GM18507 (cell line): ENCODE measurements at places on chromosomes 2 and 18.

DNA sequence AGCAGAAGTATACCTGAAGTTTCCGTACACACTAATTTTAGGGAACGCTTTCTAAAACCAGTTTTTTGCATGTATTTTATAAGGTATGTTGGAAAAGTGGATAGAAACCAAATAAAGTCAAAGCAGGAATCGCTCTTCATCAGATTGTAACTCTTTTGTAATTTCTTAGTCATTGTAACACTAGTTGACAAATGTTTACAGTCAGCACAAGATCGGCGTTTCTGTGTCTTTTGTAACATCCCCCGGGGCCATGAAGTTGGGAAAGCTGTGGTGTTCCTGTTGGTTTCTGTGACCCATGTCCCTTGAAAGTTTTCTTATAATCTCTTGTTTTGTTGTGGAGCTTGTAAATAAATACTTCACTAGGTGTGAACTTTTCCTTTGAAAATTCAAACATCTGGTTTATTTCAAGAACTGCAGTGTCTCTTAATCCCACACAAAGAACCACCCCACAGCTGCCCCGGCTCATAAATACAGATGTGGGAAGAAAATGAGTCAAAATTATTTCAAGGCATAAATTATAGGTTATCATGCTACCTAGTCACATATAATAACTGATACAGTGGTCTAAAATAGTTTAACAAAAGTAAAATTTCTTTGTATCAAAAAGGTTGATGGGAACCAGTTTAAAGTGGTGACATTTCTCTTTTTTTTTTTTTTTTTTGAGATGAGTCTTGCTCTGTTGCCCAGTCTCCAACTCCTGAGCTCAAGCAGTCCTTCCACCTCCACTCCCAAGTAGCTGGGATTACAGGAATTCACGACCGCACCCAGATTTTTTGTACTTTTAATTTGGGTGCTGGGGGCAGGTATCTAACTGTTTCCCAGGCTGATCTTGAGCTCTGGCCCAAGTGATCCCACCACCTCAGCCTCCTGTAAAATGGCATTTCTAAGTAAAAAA is 751 bp upstream of the NMI start:
- DNase-seq: no peak

GRCh38 chr2:225400060-225400511 is 576 bp downstream of the NYAP2 start:
- no peak for DNase-seq

DNA sequence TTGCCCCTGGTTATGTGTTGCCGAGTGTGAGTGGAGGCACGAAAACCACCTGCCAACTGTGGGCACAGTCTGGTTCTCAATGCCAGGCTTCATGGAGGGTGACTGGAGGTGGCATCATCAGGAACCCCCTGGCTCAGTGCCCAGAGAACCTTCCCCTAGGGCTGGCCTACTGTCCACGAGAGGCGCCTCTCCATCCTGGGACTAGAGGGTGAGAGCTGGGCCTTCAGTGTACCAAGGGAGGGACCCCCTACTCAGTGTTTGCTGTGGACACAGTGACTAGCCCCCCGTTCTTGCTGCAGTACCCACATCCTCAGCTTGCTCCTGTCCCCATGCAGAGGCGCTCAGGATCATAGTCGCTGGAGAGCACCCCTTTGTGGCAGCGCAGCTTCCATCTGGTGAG is 202.6 kb downstream of the HDAC4 start:
- DNase-seq: no peak

DNA sequence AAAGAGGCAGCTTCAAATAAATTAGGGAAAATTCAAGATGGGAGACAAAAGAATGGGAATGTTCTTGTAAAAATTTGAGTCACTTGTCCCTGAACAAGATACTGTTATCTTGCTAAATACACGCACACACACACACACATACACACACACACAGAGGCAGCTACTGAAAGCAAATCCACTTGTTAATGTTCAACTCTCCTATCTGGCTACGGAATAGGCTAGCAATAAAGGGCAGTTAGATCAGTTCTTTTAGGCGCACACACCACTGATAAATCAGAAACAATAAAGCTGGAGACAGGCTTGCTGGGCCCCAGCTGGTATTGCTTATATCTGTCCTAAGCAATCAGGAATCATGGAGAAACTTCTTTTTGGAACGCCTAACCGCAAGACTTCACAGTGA is 461.6 kb downstream of the BCL11A start:
- DNase-seq: no peak

GRCh38 chr2:114057638-114058037 is 167.7 kb downstream of the ACTR3 start:
- DNase-seq: no peak

- DNase-seq: no peak
Observed at GRCh38 chr18:54530285-54530684, 60.8 kb upstream of the DYNAP start.

DNA sequence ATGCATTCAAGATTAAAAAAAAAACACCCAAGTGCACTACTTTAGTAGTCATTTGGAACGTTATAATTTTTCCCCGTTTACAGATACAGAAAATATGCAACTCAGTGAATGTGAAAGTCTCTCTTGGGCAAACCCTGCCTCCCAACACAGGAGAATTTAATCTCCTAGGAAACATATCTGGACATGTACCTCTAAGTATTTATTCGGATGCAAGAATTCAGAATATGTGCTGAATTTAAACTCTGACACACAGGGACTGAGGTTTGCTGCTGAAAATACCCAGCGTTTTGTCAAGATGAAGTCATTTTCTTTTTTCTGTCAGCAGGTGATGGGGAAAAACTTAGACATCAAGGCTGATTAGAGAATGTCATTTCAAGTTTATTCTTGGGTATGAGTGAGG is 105.4 kb downstream of the ACKR3 start:
- DNase-seq: no peak

GRCh38 chr2:158533009-158533408 is 76.3 kb downstream of the PKP4 start:
- DNase-seq: no peak

- no peak for DNase-seq
Observed at GRCh38 chr18:32802591-32803451, 30.0 kb upstream of the KLHL14 start.

GRCh38 chr2:102063941-102064678 is 72.3 kb downstream of the IL1R2 start:
- DNase-seq: no peak

DNA sequence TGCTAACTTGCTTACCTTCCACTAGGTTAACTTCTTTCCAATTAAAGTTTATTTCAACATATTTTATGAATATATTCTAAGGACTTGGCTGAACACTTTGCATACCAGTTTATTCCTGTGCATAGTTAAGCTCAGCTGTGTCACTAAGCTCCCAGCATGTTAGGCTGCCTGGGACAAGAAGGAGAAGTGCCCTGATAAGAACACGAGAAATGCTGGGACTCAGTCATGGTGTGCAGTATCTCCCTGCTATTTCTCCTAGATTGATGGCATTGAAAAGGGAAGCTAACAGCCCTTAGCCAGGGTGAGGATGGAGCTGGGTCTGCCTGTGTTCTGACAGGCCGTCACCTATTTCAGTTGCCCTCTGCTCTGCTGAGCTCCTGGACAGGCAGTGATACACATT is 164.3 kb downstream of the TRABD2A start:
- DNase-seq: no peak

DNA sequence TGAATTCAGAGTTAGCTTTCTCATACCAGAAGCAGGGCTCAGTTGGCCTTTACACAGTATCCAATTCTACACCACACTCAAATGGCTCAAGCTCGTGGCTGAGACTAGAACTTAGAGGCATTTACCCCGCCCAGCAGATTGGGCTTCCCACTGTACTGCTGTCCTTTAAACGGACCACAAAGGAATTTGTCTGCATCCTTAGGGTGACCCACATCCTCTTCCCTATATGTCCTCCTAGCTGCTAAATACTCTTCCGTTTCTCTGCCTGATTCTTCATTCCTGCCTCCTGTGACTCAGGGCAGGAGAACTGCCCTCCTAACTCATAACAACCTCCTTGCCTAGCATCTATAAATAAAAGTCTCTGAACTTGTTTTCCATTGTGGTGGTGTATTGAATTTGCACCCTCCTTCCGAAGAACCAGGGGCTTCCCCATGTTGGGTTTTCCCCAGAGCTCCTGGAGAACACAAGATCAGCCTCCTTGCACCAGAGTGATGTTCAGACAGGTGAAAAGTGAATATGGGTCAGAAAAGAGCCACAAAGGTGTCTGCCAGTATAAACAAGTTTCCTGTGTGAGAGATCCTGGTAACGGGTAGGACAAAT is 32.0 kb upstream of the MC4R start:
- DNase-seq: no peak

DNA sequence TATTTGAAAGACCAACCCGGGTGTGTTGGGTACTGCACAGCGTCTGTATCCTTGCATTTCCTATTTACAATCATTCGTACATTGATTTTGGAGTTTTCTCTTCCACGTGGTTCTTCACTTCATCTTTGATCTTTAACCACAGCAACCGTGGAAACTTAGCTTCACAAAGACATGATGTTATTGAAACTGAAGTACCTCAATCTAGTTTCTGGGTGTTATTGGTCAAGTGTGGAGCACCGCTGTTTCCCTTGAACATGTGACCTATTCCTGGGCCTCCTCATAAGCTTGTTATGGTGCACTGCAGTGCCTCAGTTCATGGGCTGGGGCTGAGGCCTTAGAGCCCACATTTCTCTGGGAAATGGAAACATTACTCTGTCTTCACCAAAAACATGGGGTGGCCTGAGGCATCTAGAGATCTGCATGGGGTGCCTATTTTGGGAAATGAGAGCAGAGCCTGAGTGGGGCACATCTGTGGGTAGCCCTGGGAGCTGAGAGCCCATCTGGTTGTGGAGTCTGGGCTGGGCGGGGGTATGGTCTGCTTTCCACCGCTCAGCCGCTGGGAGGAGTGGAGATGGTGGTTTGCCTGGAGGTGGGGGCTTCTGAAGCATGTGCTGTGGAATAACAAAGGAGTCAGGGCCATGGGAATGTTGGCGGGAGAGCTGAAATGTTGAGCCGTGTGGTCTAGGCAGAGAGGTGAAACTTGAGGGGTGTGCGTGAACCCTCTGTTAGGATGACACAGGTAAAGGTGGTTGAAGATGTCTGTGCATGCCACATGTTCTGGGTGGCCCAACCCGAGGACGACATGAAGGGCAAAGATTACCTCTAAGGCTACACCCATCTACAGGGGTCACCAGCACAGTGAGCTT is 37.4 kb downstream of the ZNF236 start:
- DNase-seq: no peak

DNA sequence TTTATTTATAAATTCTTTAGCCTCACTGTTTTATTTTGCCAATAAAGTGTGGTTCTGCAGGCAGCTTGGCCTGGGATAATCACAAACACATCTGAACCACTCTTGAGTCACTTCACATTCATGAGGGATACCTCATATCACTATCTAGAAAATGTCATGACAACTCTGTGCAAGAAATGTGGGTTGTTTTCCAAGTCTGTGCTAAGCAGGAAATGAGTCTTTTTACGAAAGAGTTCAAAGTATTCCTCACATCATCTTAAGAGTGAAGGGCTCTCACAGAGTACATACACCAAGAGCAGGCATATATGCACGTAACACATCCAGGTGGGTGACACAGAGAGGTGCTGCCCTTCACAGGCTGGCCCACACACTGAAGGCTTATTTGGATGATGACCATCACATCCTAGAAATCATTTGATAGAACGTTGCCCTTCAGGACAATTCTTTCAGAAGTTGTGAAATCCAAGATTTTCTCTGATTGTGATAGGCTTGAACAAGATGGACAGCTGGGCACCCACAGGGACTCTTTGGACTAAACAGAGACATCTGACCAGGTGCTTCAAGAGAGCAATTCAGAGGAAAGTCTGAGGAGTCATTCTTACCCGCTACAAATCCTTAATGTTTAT is 811.1 kb upstream of the LRATD1 start:
- DNase-seq: no peak

- DNase-seq: no peak
Observed at GRCh38 chr2:67824186-67824585, 238.6 kb downstream of the C1D start.

GRCh38 chr2:18871430-18871829 is 282.1 kb upstream of the NT5C1B start:
- DNase-seq: no peak

- DNase-seq: no peak
Observed at GRCh38 chr2:229126066-229126465, 145.0 kb downstream of the PID1 start.

DNA sequence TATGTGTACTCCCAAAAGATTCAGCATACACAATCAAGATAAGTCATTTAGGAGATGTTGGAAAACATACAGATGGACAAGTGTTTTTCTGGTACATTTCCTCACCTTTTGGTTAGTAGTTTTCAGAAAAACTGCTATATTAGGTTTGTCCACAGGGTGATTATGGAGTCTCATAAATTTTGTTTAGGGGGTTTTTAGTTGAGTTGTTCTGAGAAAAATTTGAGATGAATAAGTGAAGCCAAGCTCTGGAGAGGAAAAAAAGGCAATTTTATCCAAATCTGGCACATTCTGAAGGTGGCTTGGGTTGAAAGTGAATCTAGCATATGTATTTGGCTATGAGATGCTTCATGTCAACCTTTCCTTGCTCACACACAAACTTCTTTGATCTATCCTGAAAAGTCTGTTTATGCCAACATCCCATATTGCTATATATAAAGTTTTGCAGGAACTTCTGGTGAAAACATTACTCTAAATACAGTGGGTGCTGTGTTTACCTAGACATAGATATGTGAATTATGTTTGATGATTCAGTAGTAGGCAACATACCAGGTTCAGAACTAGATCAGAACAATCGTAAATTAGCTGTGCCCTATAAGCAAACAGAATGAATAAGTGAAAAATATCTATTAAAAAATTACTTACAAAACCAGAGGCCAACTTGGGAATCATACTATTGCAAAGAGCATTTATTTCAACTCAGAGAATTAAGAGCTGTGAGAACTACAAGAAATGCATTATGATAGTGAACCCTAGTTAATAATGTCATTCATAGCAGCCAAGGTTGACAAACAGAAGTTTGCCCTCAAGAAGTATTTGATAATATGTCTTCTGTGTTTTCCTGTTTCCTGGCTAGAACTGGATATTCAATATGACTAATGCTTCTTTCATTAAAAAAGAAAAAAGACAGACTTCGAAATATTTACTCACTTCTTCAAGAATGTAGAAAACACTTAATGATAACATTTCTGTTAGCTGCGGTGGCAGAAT is 552.0 kb downstream of the IRS1 start:
- DNase-seq: no peak

DNA sequence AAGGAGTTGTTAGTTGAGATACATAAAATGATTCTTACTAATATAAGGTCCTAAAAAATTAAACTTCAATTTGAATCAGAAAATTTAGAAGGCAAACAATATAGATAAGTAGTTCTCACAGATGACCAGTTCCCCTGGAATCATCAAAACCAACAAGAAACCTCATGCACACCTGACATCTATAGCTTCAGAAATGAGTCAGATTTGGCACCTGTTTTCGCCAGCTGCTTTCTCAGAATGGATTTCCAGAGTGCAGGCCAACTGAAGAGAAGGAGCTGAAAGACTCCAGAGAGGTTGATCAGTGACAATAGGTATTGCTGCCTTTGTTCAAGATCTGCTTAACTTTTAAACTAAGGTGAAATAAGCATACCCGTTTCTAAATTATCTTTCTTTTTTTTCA is 192.4 kb downstream of the RDH14 start:
- DNase-seq: no peak

- no peak for DNase-seq
Observed at GRCh38 chr2:64629329-64629781, 24.4 kb downstream of the SERTAD2 start.
